Diencephalon (tissue), 1 donor: ENCODE measurements at places on chromosomes 1 and 21. TPM values are rescaled to one million over a fixed set of nuclear protein-coding genes. Genes with fewer than 3 reads are reported as not detected.

The CGN gene
- total RNA-seq = 3.2 TPM

The ADGRB2 gene
- 59.5 TPM for total RNA-seq

The BMP8A gene
- 1.2 TPM for total RNA-seq

The SHISAL2A gene
- 0.69 TPM for total RNA-seq

The SERTAD4 gene
- total RNA-seq = 26.8 TPM

The RUNX3 gene
- 0.23 TPM for total RNA-seq

The TMEM82 gene
- total RNA-seq = not detected

The RNU1-3 gene
- under 0.01 TPM for total RNA-seq

The PYGO2 gene
- 16.6 TPM for total RNA-seq

The ANGPTL1 gene
- total RNA-seq = 1.8 TPM

The FHL3 gene
- total RNA-seq = 5.5 TPM

The RBM11 gene
- total RNA-seq = 14.3 TPM

The ZNF593OS gene
- total RNA-seq = not detected

The LCE2A gene
- total RNA-seq = not detected

The PPM1J gene
- total RNA-seq = 5.5 TPM

The CHI3L1 gene
- total RNA-seq = 1.2 TPM

The TRIM67 gene
- 29.3 TPM for total RNA-seq

The SLC9C2 gene
- total RNA-seq = 4.8 TPM

The MAP10 gene
- 8.1 TPM for total RNA-seq

The PTGS2 gene
- 1.6 TPM for total RNA-seq

The MEX3A gene
- total RNA-seq = 33.4 TPM

The SPATA17 gene
- 13.4 TPM for total RNA-seq

The KRTAP11-1 gene
- not detected for total RNA-seq

The CD164L2 gene
- not detected for total RNA-seq

The RXRG gene
- total RNA-seq = 70.8 TPM

The NCAM2 gene
- 162 TPM for total RNA-seq

The SLC30A2 gene
- not detected for total RNA-seq

The CLCA4 gene
- total RNA-seq = not detected

The CELA3A gene
- not detected for total RNA-seq

The TMEM50B gene
- 67.4 TPM for total RNA-seq

The PRKAA2 gene
- total RNA-seq = 39.9 TPM

The DISP3 gene
- total RNA-seq = 10.8 TPM

The NR0B2 gene
- not detected for total RNA-seq

The ZNF695 gene
- total RNA-seq = 6.0 TPM

The GPR37L1 gene
- 6.5 TPM for total RNA-seq

The UBXN10 gene
- 7.4 TPM for total RNA-seq

The BGLAP gene
- total RNA-seq = not detected

The FCRL3 gene
- total RNA-seq = not detected

The LCE3D gene
- not detected for total RNA-seq

The IGSF21 gene
- total RNA-seq = 78.2 TPM

The CD52 gene
- not detected for total RNA-seq

The FAAH gene
- total RNA-seq = 26.8 TPM

The RHBDL2 gene
- 0.46 TPM for total RNA-seq

The GNG5 gene
- 6.7 TPM for total RNA-seq
